ENCODE measurements at places on chromosomes 4 and X. TPM values are rescaled to one million over a fixed set of nuclear protein-coding genes. Genes with fewer than 3 reads are reported as not detected.
A peak's percentile ranks its signal among the peaks of the same experiment; 100 is the strongest.

PPBP gene
- not detected for total RNA-seq

SPANXN4 gene
- total RNA-seq = not detected

SASH3 gene
- 0.05 TPM for total RNA-seq

IL1RAPL1 gene
- not detected for total RNA-seq

GAGE12F gene
- total RNA-seq = not detected

- DNase-seq = no peak
Measured at GRCh38 chr4:27721193-27721592, 860.6 kb downstream of the STIM2 start.

DNA sequence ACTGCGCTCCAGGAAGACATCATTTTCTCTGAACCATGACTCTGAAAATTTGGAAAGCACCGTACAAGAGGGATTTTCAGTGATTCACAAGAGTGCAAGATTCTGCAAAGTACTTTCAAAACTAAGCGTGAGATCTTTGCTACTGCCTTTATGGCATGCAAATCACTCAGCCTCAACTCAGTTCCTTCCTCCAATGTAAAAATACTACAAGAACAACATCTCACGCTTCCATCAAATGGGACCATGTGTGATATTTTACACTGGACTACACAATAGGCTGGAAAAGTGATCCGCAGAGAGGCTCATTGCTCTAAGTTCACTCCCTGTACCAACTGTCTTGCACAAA lies 674 bp upstream of the IL15 start:
- DNase-seq = no peak

DNA sequence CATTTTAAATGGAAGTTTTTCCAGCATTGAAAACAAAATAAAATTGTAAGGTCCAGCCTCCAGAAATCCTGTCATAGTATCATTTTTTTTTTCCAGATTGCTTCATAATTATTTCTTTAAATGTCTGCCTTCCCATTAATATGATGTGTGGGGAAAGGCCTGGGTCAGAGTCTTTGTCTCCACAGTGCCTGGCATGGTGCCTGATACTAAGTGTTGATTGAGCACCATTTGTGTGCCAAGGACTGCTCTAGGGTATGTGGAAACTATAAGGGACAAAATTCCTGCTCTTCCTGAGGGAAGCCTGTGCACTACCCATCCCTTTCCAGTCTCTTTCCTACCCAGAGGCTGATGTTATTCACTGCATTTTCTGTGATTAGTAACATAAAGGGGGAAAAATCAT lies 53.1 kb upstream of the BEND4 start:
- no peak for DNase-seq

- no peak for DNase-seq
Measured at GRCh38 chr4:41989994-41990364, 351 bp upstream of the SLC30A9 start.

- DNase-seq = no peak
Measured at GRCh38 chrX:58044130-58044529, 133.9 kb upstream of the ZXDA start.

GRCh38 chr4:7978489-7978888 lies 38.8 kb upstream of the AFAP1 start:
- no peak for DNase-seq

- no peak for DNase-seq
Measured at GRCh38 chrX:132433551-132433950, 55.3 kb downstream of the MBNL3 start.

GRCh38 chr4:150960818-150961217 lies 54.3 kb downstream of the LRBA start:
- DNase-seq = peak; percentile 16

DNA sequence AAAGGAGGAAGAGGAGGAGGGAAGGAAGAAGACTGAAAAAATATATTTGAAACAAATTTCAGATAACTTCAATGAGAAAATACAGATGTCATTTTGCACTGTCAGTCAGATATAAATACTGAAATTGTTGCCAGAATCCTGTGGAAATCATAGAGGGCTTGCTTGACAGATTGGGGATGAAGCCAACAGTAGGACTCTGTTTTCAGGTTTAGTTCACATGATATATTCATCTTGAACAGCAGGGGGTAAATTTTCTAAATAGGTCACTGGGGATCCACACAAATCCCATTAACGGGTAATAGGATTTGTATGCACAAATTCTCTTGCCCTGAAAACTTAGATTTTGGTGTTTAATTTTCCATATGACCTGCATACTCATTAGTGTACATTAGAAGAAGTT lies 103.3 kb upstream of the PCDH18 start:
- peak; percentile 17 for DNase-seq

- DNase-seq = no peak
Measured at GRCh38 chr4:158131027-158131426, 41.8 kb downstream of the GASK1B start.

DNA sequence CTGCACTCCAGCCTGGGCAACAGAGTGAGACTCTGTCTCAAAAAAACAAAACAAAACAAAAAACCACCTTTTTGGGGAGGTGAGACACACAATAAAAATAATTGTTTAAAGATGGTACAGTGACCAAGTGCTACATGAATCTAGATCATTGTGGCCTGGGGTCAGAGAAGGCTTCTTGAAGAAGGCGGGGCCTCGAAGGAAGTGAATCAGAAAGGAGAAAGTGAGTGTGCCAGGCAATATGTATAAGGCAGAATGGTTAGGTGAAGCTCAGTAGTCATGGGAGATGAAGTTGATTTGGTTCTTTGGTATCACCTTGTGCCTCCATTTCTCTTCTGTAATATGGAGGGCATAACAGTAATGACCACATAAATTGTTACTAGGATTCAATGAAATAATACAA lies 58.9 kb downstream of the DOCK11 start:
- no peak for DNase-seq

Measured in SJCRH30 (cell line).